Stomach (tissue), 19 donors: ENCODE measurements at places on chromosomes 5 and 9. TPM values are rescaled to one million over a fixed set of nuclear protein-coding genes. Genes with fewer than 3 reads are reported as not detected.
A peak's percentile ranks its signal among the peaks of the same experiment; 100 is the strongest.

Gene MARCHF11
- total RNA-seq: not detected

Gene SPATA31E1
- total RNA-seq: not detected

DNA sequence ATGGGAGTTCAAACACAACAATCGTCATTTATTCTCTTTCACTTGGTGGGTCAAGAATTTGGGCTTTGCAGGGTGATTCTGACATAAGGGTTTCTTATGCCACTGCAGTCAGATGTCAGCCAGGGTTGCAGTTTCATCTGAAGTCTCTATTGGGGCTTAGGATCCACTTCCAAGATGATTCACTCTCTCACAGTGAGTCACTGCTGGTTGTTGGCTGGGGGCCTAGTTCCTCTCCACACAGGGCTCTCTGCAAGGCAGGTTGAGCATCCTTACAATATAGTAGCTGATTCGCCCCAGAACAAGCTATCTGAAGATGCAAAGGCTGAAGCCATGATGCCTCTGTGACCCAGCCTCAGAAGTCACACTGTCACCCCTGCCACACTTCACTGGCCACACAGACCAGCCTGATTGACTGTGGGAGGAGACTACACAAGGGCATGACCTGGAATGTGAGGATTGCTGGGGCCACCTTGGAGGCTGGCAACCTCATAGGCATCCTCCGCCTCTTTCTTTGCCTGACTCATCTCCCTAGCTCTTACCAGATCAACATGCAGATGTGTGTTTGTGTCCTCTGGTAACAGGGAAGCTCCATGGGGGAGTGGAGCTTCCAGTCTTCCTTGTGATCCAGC is 4.5 kb upstream of the CARD19 start:
- H3K4me1 ChIP-seq: peaks cover 27% of the 10 kb centered on the region
- no peak overlapping the region for H3K27ac ChIP-seq
- no peak for DNase-seq
- H3K4me3 ChIP-seq: no peak overlapping the region
- no peaks in the 10 kb centered on the region for H3K36me3 ChIP-seq
- H3K27me3 ChIP-seq: no peaks in the 10 kb centered on the region

DNA sequence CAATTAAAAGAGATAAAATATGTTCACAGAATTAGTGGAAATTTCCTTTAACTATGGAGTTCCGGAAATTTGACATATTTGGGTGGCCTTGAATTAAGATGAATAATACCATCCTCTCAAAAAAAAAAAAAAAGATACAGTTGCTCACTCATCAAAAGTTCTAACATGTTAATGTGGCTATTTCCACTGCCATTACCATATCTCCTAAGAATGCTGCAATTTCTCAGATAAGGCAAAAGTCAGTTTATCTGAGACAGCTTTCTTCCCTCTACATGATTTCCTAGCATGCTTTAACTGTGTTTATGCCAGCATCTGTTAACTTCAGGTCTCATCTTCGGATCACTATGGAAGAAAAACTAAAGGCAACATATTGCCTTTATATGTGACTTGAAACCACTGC is 2.6 kb downstream of the FASTKD3 start:
- peaks cover 40% of the 10 kb centered on the region for H3K36me3 ChIP-seq
- H3K4me3 ChIP-seq: no peak overlapping the region
- no peaks in the 10 kb centered on the region for H3K27me3 ChIP-seq

Gene GOLM1
- total RNA-seq: 134 TPM

GRCh38 chr5:81994679-81995078 is 22.9 kb downstream of the ATG10 start:
- H3K4me3 ChIP-seq: no peak overlapping the region
- H3K36me3 ChIP-seq: peaks cover 10% of the 10 kb centered on the region

GRCh38 chr5:168646335-168646734 is 67.2 kb upstream of the PANK3 start:
- no peak for DNase-seq
- H3K27me3 ChIP-seq: no peaks in the 10 kb centered on the region
- no peak overlapping the region for H3K27ac ChIP-seq
- no peaks in the 10 kb centered on the region for H3K4me1 ChIP-seq

DNA sequence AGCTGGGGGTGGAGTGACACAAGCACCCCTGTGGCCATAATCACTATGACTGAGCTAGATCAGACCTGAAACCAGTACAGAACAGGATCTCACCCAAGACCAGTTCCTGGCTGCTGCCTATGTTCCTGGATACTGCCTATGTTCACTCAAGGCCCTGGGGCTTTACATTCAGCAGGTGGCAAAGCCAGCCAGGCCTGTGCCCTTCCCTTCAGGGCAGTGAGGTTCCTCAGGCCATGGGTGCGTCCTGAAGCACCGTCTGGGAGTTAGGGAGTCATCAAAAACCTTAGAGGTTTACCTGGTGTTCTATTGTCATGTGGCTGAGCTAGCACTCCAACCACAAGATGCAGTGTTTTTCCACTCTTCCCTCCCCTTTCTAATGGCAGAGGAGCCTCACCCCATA is 419.8 kb downstream of the TMEM232 start:
- no peaks in the 10 kb centered on the region for H3K27me3 ChIP-seq
- H3K36me3 ChIP-seq: no peaks in the 10 kb centered on the region
- H3K4me1 ChIP-seq: no peaks in the 10 kb centered on the region

Gene POU5F2
- total RNA-seq: 2.6 TPM

Gene PPP2R2B
- total RNA-seq: not detected

Gene LHX3
- not detected for total RNA-seq

GRCh38 chr5:93279296-93279963 is 301.6 kb downstream of the NR2F1-AS1 start:
- no peaks in the 10 kb centered on the region for H3K36me3 ChIP-seq
- no peak overlapping the region for H3K4me3 ChIP-seq
- DNase-seq: no peak
- H3K27me3 ChIP-seq: no peaks in the 10 kb centered on the region
- H3K27ac ChIP-seq: no peak overlapping the region

GRCh38 chr5:126872561-126873354 is 95.8 kb downstream of the LMNB1 start:
- no peak for DNase-seq
- no peak overlapping the region for H3K27ac ChIP-seq
- H3K36me3 ChIP-seq: peaks cover 4% of the 10 kb centered on the region
- peaks cover 23% of the 10 kb centered on the region for H3K4me1 ChIP-seq
- no peak overlapping the region for H3K4me3 ChIP-seq

GRCh38 chr5:127746756-127747155 is 43.6 kb downstream of the CCDC192 start:
- H3K27me3 ChIP-seq: no peaks in the 10 kb centered on the region
- no peaks in the 10 kb centered on the region for H3K4me1 ChIP-seq
- H3K27ac ChIP-seq: no peak overlapping the region
- DNase-seq: peak; percentile 57
- no peaks in the 10 kb centered on the region for H3K36me3 ChIP-seq

Gene SLC6A18
- not detected for total RNA-seq

GRCh38 chr5:136108180-136108611 is 24.4 kb upstream of the SMAD5 start:
- no peak overlapping the region for H3K4me3 ChIP-seq
- H3K27me3 ChIP-seq: no peaks in the 10 kb centered on the region
- H3K36me3 ChIP-seq: no peaks in the 10 kb centered on the region
- peaks cover 12% of the 10 kb centered on the region for H3K4me1 ChIP-seq
- DNase-seq: no peak

DNA sequence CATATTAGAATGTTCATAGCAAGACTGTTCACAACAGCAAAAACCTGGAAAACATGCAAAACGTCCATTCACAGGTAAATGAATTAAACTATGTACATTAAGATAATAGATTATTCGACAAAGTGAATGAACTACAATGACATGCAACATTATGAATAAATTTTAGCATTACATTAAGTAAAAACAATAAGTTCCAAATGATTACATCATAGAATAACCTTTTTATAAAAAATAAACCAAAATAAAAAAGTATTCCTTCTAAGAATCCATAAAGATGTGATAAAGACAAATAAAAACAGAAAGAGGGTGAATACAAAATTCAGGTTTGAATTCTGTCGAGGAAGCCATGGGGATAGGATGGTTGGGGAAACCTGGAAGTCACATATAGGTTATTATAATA is 57.3 kb downstream of the STRBP start:
- no peak for DNase-seq
- H3K36me3 ChIP-seq: no peaks in the 10 kb centered on the region
- H3K27ac ChIP-seq: no peak overlapping the region

DNA sequence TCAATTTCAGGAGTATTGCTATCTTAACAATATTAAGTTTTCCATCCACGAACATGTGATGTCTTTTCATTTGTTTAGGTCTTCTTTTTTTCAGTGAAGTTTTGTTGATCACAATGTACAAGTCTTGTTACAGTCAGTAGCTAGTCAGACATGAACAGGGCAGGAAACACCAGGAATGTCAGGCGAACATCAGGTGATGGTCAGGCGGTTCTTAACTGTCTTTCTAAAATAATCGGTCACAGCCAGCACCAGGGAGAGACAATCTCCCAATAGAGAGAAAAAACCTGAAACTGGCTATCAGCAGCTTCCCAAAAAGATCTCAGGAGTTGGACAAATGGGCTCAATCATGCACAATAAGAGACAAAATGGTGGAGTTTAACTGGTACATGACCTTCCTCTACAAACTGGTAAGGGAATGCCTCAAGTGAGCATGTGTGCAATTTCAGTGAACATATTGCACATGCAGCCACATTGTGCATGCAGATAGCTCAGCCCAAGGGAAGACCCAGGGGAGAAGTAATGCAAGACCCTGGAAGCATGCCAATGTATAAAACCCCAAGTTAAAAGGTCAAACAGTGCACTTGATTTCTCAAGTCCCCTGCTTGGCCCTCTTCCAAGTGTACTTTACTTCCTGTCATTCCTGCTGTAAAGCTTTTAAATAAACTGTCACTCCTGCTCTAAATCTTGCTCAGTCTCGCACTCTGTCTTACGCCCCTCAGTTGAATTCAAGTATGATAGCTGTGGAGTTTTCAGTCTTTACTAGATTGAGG is 176.1 kb upstream of the RASEF start:
- H3K4me3 ChIP-seq: no peak overlapping the region
- no peaks in the 10 kb centered on the region for H3K27me3 ChIP-seq
- DNase-seq: peak; percentile 54
- H3K27ac ChIP-seq: no peak overlapping the region
- no peaks in the 10 kb centered on the region for H3K36me3 ChIP-seq

- no peaks in the 10 kb centered on the region for H3K36me3 ChIP-seq
- H3K27me3 ChIP-seq: no peaks in the 10 kb centered on the region
- H3K4me1 ChIP-seq: no peaks in the 10 kb centered on the region
- no peak overlapping the region for H3K27ac ChIP-seq
- no peak overlapping the region for H3K4me3 ChIP-seq
- DNase-seq: no peak
Measured at GRCh38 chr5:147763791-147764525, 18.6 kb downstream of the JAKMIP2 start.

DNA sequence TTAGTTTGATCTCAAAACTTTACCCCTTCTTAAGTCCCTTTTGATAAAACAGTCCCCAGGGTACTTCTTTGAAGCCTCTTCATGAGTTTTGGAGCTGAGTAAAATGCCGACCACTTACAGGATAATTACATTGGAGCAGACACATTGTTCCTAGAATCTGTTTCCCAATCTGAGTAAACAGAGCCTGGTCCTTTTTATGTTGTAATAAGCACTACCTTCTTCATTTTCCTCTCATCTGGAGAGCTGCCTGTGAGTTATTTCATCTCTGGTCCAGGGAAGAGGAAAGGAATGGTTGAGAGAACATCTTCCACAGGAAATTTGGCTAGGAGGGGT is 26.3 kb upstream of the GALNT10 start:
- DNase-seq: no peak
- no peaks in the 10 kb centered on the region for H3K36me3 ChIP-seq
- H3K4me1 ChIP-seq: peaks cover 5% of the 10 kb centered on the region
- peaks cover 9% of the 10 kb centered on the region for H3K27me3 ChIP-seq
- H3K4me3 ChIP-seq: no peak overlapping the region

DNA sequence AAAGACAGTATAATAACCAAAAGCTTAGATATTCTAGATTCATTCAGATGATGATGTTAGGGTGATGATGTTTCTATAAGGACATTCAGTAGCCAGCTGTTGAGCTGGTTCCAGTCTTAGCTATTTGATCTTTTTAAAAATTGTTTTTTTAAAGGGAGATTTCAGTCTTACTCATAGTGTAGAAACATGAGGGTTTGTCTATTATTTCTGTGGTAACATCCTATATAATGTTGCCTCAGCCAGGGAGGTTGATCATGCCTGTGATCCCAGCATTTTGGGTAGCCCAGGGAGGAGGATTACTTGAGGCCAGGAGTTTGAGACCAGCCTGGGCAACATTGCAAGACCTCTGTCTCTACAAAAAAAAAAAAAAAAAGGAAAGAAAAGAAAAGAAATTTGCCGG is 167.8 kb downstream of the DOCK2 start:
- H3K36me3 ChIP-seq: no peaks in the 10 kb centered on the region
- peaks cover 27% of the 10 kb centered on the region for H3K27me3 ChIP-seq
- H3K27ac ChIP-seq: no peak overlapping the region
- no peak for DNase-seq
- no peak overlapping the region for H3K4me3 ChIP-seq

GRCh38 chr9:76510041-76510440 is 51.1 kb downstream of the GCNT1 start:
- no peak overlapping the region for H3K4me3 ChIP-seq
- no peak overlapping the region for H3K27ac ChIP-seq
- H3K4me1 ChIP-seq: no peaks in the 10 kb centered on the region
- H3K27me3 ChIP-seq: no peaks in the 10 kb centered on the region

DNA sequence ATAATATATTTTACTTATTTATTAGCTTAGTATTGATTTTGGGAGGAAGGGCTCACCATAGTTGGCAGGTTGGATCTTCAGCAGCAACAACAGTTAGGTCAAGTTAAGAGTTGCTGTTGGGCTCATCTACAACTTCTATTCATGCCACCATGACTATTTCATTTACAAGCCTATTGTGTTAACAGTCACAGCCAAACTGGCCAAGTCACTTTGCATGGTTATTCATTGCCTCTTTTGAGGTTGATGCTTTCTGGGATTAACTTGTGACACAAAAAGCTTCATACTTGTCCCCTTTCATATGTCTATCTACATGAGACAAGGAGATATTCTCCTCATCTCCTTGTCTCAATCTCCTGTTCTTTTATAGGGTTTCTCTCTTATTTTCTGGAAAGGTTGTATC is 98.3 kb downstream of the WDR70 start:
- no peak for DNase-seq
- H3K4me3 ChIP-seq: no peak overlapping the region
- no peaks in the 10 kb centered on the region for H3K27me3 ChIP-seq
- H3K4me1 ChIP-seq: no peaks in the 10 kb centered on the region

DNA sequence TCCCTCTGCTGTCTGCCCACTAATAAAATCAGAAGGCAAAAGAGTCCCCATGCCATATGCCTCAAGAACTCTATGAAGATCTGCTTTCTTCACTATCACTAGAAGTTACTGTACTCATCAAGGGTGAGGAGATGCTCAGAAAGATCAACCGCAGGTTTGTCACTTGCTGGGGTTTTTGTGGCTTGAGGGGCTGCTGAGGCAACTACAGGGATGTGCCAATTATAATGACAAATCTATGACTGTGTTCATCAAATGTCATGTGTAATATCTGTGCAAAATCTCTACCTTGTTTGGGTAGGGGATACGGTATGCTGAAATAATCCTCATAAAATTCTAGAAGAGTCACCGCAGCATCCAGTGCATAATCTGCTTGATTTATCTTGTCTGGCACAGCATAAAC is 13.0 kb downstream of the ERAP1 start:
- no peak overlapping the region for H3K27ac ChIP-seq
- peaks cover 40% of the 10 kb centered on the region for H3K36me3 ChIP-seq
- no peak for DNase-seq
- H3K27me3 ChIP-seq: no peaks in the 10 kb centered on the region
- no peak overlapping the region for H3K4me3 ChIP-seq

- H3K27ac ChIP-seq: no peak overlapping the region
- no peak overlapping the region for H3K4me3 ChIP-seq
- DNase-seq: no peak
Measured at GRCh38 chr9:127384901-127385300, 12.1 kb upstream of the SLC2A8 start.

Gene FAM200C
- 1.8 TPM for total RNA-seq

Gene GRM6
- total RNA-seq: not detected
